Cortex of kidney (tissue), 1 donor: ENCODE measurements at places on chromosomes 3 and 15.

GRCh38 chr15:92047900-92048299 is 194.4 kb downstream of the SLCO3A1 start:
- no peak for DNase-seq

DNA sequence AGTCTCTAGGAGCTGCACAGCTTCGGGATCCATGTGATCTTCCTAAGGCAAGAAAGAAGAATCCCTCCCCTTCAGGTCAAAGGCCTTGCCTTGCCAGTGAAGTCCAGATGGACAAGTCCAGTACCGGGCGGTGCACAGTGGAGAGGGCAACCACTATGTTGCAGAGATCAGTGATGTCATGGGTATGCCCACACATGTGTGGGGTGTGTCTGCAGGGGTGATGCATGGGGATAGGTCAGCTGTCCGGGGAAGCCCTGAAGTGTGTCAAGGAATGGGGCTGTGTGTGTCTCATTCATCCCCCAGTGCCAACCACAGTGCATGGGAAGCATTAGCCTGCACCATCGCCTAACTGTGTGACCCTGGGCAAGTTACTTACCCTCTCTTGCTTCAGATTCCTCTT is 66.5 kb downstream of the TLE3 start:
- no peak for DNase-seq

DNA sequence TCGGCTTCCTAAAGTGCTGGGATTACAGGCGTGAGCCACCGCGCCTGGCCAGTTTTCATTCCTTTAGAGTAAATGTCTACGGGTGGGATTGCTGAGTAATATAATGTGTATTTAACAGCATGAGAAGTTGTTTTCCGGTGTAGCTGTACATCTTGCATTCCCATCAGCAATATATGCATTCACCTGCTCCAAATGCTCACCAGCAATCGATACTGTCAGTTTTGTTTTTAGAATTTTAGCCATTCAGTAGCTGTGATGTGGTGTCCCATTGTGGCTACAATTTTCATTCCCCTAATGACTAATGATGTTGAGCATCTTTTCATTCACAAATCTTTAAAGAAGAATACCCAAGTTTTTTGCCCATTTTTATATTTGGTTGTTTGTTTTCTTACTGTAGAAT is 134.8 kb upstream of the RGMA start:
- no peak for DNase-seq

DNA sequence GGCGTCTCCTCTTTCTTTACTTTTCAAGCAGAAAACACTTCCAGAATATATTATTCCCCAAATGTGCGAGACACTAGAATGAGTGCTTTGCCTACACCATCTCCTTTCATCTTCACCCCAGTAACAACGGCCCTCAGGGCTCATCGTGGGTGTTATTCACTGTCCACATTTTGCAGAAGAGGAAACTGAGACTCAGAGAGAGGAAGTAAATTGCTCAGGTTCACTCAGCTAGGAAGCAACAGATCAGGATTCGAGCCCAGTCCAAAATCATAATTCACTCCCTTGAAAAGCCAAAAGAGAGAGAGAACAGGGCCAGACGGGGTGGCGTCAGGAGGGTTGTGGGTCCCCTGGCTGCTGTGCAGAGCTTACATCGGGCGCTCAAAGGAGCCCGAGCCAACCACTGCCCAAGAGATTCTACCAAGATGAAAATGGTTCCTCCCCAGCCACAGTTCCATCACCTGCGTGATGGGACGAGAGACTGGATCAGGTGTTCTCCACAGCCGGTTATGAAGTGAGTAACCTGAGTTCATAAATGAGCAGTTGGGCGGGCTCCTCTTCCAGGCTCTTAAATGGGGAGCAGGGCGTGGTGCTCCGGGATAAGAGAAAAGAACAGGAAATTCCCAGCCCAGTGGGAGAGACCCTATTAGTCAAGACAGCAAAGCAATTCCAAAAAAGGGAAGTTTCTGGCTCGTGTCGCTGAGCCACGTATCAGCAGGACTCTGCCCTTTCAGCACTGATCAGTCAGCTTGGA is 48.6 kb upstream of the FLNB start:
- no peak for DNase-seq

DNA sequence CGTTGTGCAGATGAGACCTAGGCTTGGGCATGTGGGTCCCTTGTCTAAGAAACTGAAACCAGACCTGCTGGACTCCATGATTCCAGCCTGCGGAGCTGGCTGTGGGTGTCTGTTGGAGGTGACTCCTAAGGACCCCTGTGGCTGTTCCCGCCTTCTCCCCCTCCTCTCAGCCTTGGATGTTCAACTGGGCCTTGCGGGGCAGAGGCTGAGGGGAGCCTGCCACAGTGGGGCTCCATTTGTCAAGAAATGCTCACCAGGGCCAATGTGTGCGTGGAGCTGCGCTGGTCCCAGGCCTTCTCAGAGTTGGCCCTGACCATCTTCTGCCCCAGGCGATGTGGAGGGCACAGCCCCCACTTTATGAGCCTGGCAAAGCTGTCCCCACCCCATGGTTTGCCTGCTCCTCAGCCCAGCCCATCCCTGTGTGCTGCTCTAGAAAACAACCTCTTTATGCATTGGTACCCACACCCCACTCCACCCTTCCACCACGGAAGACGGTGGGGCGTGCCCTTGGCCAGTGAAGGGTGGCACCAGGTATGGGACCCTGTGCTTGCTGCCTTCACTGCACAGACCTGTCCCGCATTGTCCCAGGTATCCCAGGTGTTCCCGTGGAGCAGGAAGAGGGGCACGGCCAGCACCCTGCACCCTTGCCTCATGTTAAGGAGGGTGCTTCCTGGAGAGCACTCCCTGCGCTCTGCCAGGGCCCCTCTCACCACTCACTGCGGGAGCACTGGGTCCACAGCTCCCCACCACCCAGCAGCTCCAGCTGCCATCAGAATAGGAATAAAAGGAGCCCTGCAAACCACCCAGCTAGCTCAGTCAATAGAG is 7.9 kb downstream of the MESP2 start:
- no peak for DNase-seq

GRCh38 chr3:127784283-127784682 is 38.0 kb downstream of the MGLL start:
- no peak for DNase-seq

DNA sequence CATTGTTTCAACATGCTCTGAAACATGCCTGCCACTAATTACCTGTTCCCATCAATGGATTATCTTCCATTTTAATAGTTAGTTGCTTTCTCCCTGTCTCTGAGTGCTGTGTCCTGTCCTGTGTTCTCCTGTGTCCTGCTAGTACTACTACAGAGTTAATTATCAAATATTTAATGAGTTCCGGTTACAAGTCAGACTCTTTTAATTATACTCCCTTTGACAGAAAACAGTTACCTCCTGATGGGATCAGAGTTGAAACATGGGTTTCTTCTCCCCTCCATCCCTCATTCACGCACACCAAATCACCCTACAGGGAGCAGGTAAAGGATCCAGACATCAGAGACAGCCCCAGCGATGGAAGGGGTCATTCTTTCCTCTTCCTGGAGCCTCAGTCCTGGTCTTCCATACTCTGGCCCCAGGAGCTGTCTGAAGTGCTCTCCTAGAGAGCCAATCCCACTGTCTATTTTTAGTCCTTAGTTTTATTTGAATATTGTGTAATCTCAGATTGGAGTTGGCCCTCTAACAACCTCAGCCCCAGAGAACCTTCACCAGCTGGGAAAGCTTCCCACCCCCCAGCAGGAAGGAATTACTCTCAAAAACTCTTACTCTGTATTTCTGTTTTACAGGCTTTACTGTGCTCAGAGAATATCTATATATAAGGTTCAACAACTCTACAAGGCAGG is 137.0 kb upstream of the C2CD4B start:
- DNase-seq, result no peak

DNA sequence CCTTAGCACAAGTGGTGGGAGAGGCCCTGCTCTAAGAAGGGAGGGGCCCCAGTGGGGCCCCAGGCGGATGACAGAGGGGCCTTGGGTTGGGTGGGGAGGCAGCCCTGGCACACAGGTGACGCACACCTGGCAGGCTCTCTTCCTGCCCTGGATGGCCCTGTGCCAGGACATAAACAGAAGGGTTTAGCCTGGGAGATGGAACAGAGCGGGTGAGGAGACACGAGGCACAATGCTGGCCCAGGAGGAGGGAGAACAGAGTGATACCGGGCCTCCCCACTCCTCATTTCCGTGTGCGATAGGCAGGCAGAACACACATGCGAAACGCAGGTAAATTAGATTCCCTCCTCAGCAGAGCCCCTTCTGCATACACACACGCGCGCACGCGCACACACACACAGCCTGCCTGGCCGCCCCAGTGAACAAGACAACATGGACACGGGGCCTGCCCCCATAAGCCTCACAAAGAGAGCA is 39.8 kb downstream of the IDH2 start:
- no peak for DNase-seq

DNA sequence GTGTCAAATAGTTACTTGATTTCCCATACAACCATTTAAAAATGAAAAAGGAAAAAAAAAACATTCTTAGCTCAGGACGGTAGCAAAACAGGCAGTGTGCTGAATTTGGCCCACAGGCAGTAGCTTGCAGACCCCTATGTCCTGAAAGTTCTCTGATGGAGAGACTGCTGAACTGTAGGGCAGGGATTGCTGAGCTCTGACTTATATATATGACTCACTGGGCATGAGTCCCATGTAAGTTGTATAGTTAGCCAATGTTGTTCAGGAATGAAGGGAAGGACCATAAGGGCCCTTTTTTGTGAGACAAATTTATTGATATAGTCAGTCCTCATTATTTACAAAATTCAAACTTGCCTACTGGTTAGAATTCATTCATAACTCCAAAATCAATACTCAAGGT is 36.9 kb upstream of the FRMD4B start:
- no peak for DNase-seq

- no peak for DNase-seq
Measured at GRCh38 chr3:189699885-189700284, 68.7 kb downstream of the TP63 start.

- no peak for DNase-seq
Measured at GRCh38 chr3:111481551-111481950, 60.4 kb upstream of the CD96 start.

- no peak for DNase-seq
Measured at GRCh38 chr3:195012100-195012499, 258.9 kb downstream of the XXYLT1 start.

- DNase-seq, result no peak
Measured at GRCh38 chr3:55622733-55623132, 135.6 kb upstream of the WNT5A start.

DNA sequence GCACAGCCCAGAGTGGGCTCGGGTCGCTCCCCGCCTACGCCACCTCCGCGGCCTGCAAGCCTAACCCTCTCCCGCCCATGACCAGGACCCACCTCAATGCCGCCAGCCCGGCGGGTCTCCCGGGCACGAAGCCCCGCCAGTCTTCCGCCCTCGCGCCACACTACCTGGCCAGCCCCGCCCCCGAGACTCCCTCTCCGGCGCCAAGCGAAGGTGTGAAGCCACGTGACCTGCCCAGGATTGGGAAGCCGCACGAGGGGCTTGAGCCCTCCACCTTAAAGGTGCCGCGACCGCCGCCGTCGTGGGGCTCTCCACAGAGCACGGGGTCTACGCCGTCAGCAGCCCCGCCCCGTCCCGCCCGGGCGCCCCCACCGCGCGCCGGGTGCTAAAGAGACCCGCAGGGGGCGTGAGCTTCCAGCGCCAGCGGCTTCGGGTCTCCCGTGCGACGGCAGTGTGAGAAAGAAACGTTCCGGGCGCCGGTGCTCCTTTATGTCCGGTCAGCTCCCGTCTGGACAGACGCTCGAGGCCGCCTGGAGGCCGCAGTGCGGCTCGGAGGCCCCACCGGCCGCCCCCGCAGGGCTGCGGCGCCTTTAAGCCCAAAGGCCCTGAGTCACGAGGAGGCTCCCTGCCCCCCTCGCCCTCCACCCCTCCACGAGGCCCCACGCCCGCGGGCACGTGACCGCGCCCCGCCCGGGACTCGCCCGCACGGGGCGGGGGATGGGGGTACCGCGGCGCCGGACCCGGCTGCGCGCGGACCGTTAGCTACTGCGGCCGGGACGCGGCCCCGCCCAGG is at the start of gene CPEB1:
Gene CPEB1 (minus strand): TSS at position 319 of the 790 bp plus-strand sequence. CDS start 18,904 bp downstream, outside the sequence.
- no peak for DNase-seq

DNA sequence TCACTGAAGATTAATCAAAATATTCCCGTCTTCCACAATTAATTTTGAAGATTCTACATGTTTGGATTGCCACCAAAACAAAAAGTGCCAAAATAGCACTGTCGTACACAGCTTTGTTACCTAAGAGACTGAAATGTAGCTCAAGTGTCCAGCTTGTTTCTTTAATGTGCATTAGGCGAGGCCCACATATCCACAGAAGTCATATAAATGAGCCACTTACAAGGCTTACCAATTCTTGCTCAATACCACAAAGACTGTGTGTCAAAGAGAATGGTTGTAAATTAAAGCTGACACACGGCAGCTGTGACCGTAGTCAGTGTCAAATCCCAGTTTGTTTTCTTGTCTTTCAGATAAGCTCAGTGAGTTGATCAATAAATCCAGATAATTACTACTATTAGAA is 639.4 kb upstream of the TBL1XR1 start:
- no peak for DNase-seq

DNA sequence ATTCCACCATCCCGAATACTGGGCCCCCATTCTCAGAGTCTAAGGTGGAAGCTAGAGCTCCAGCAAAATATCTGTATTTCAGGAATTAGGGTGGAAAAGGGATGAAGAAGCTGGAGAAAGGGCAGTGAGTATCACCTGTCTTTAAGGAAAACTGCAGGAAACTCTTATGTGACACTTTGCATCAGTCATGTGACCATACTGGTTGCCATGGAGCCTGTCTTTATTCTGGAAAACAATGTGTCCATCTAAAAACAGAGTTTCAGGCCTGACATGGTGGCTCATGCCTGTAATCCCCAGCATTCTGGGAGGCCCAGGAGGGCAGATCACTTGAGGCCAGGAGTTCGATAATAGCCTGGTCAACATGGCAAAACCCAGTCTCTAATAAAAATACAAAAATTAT is 52.9 kb upstream of the FSIP1 start:
- no peak for DNase-seq

- no peak for DNase-seq
Measured at GRCh38 chr15:38503496-38503895, 49.6 kb downstream of the FAM98B start.

- no peak for DNase-seq
Measured at GRCh38 chr3:14222900-14223594, 44.4 kb downstream of the LSM3 start.

- no peak for DNase-seq
Measured at GRCh38 chr3:83523470-83524073, 1435.2 kb upstream of the CADM2 start.

DNA sequence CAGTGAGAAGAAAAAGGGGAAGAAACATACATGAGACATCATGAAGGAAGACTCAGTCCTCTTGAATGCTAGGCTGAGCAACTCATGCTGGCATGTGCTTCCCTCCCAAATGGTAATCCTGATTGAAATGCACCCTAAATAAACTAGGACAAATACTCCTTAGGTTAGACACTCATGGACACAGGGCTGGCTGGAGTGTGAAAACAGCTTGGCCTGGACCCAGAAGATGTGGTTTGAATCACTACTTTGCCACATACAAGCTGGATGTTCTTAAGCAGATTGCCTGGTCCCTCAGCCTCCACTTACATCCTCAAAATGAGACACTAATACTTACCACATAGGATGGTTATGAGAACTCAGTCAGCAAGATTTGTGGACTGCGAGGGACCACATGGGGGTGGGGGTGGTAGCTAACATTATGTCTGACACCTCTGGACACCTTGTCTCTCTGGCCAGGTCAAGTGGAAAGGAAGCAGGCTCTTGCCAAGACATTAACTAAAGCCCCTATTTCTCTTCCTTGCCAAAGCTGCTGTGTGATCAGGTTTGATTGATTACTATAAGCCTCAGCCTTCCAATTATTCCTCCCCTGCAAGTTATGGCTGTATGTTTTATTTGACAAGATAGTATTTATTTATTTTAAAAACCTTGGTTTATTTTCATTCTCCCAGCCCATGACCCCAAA is 138.9 kb upstream of the SLC7A14 start:
- no peak for DNase-seq
